Lower lobe of right lung (tissue), 2 donors: ENCODE measurements at places on chromosomes 1 and 21. TPM values are rescaled to one million over a fixed set of nuclear protein-coding genes. Genes with fewer than 3 reads are reported as not detected.

The FCRL6 gene
- 2.3 TPM for total RNA-seq

The RSPO1 gene
- 4.3 TPM for total RNA-seq

The PLEKHG5 gene
- total RNA-seq = 9.5 TPM

The ELAVL4 gene
- total RNA-seq = not detected

The LCE6A gene
- total RNA-seq = not detected

The SPRR2A gene
- total RNA-seq = not detected

The FPGT gene
- total RNA-seq = 23.0 TPM

The WLS gene
- 85.2 TPM for total RNA-seq

DNA sequence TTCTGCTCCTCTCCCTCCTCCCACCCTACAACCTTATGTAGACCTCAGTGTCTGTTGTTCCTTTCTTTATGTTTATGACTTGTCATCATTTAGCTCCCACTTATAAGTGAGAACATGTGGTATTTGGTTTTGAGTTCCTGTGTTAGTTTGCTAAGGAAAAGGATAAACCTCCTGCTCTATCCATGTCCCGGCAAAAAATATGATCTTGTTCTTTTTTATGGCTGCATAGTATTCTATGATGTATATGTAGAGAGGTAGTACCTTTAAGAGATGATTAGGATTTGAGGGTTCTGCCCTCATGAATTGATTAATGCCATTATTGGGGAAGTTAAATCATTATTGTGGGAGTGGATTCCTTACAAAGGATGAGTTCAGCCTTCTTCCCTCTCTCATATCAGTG, 41.8 kb downstream of the LRIF1 start:
- no peaks in the 10 kb centered on the region for H3K36me3 ChIP-seq
- DNase-seq = no peak

- H3K36me3 ChIP-seq = no peaks in the 10 kb centered on the region
- no peaks in the 10 kb centered on the region for H3K4me1 ChIP-seq
- H3K4me3 ChIP-seq = no peak overlapping the region
- no peak for DNase-seq
Observed at GRCh38 chr1:160416369-160416768, 16.0 kb downstream of the VANGL2 start.

GRCh38 chr1:83547901-83548300, 451.0 kb downstream of the TTLL7 start:
- H3K36me3 ChIP-seq = no peaks in the 10 kb centered on the region
- H3K27me3 ChIP-seq = no peaks in the 10 kb centered on the region
- no peak for DNase-seq
- H3K27ac ChIP-seq = no peak overlapping the region
- H3K4me1 ChIP-seq = no peaks in the 10 kb centered on the region
- no peak overlapping the region for H3K4me3 ChIP-seq

DNA sequence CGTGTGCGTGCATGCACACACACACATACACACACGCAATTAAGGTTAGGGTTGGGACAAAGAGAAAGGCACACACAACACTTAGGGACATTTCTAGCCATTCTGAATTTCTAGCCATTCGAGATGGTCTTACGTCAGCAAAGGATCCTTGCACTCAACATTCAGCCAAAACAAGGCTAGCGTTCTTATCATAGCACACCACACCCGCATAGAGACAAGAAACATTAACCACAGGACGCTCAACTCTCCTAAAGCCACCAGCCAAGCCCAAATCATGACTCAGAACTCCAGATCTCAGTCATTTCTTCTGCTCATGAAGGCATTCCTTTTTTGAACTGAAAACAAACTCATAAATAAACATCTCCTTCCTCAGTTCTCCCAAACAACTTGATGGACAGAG, 106.8 kb downstream of the LMO4 start:
- H3K4me3 ChIP-seq = no peak overlapping the region
- H3K27ac ChIP-seq = no peak overlapping the region
- H3K4me1 ChIP-seq = no peaks in the 10 kb centered on the region
- H3K36me3 ChIP-seq = no peaks in the 10 kb centered on the region

GRCh38 chr1:187481581-187482148, 652.9 kb downstream of the PLA2G4A start:
- no peak overlapping the region for H3K27ac ChIP-seq
- H3K4me3 ChIP-seq = no peak overlapping the region
- no peaks in the 10 kb centered on the region for H3K27me3 ChIP-seq
- H3K36me3 ChIP-seq = no peaks in the 10 kb centered on the region
- DNase-seq = no peak

DNA sequence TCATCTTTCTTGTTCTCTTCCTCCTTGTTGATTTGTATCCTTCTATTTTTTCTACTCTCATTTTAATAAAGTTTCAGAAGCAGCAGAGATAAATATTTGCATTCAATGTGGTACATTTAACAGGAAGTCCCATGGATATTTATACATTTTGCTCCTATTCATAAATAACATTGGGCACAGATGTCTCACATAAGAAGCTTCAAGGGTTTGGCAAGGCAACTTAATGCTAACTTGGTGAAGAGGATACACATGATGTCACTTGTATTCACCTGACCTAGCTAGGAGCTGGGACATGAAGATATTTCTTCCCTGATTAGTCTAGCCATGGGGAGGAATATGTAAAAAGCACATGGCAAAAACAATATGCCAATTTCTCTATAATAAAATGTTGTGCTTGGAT, 65.1 kb upstream of the DUSP10 start:
- no peak overlapping the region for H3K27ac ChIP-seq
- DNase-seq = no peak
- H3K36me3 ChIP-seq = no peaks in the 10 kb centered on the region
- no peak overlapping the region for H3K4me3 ChIP-seq

DNA sequence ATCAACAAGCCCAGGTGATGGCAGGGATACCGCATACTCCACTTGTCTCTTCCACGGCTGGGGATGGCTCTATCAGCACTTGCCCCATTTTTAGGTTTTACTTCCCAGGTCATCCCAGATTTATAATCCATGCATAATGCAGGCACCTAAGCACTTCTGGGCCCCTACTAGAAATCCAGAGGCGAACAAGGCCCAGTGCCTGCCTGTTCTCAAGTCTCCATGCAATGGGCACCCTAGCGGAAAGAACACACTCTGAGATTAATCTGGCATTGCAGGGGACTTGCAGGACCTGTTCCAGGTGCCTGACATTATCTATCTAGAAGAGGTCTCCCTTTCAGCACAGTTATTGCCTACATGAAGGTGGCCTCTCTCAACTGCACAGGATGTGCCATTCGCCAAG, 39.8 kb downstream of the HIVEP3 start:
- H3K4me3 ChIP-seq = no peak overlapping the region
- no peaks in the 10 kb centered on the region for H3K36me3 ChIP-seq
- H3K4me1 ChIP-seq = peaks cover 29% of the 10 kb centered on the region
- H3K27me3 ChIP-seq = no peaks in the 10 kb centered on the region
- DNase-seq = no peak

GRCh38 chr1:43522776-43523480, 7.8 kb upstream of the PTPRF start:
- H3K27ac ChIP-seq = no peak overlapping the region
- peaks cover 6% of the 10 kb centered on the region for H3K27me3 ChIP-seq

DNA sequence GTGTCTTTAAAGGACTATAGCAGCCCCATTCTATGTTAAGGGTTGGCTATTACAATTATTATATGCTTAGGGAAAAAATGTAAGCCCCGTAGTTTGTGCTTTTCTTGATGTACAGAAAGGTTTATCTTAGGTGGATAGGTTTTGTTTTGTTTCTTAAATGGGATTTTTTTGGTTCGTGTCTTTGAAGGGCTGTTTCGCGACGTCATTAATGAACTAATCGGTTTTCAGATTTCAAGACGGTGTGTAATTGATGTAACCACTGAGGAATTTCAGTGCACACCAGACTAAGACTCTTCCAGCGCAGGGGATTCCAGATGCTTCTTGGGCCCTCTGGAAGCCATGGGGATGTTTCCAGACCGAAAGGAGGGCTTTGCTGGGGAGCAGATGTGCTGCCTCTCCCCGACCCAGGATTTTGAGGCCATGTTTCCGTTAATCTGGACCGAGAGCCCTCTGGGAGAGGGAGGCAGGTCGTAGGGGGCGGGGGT, 4.8 kb upstream of the SIM2 start:
- no peaks in the 10 kb centered on the region for H3K36me3 ChIP-seq
- H3K4me3 ChIP-seq = no peak overlapping the region
- H3K27me3 ChIP-seq = peaks cover 100% of the 10 kb centered on the region
- peaks cover 38% of the 10 kb centered on the region for H3K4me1 ChIP-seq

GRCh38 chr21:35593000-35593502, 467.3 kb downstream of the SETD4 start:
- no peak overlapping the region for H3K27ac ChIP-seq
- H3K27me3 ChIP-seq = no peaks in the 10 kb centered on the region
- no peaks in the 10 kb centered on the region for H3K4me1 ChIP-seq
- H3K36me3 ChIP-seq = no peaks in the 10 kb centered on the region

DNA sequence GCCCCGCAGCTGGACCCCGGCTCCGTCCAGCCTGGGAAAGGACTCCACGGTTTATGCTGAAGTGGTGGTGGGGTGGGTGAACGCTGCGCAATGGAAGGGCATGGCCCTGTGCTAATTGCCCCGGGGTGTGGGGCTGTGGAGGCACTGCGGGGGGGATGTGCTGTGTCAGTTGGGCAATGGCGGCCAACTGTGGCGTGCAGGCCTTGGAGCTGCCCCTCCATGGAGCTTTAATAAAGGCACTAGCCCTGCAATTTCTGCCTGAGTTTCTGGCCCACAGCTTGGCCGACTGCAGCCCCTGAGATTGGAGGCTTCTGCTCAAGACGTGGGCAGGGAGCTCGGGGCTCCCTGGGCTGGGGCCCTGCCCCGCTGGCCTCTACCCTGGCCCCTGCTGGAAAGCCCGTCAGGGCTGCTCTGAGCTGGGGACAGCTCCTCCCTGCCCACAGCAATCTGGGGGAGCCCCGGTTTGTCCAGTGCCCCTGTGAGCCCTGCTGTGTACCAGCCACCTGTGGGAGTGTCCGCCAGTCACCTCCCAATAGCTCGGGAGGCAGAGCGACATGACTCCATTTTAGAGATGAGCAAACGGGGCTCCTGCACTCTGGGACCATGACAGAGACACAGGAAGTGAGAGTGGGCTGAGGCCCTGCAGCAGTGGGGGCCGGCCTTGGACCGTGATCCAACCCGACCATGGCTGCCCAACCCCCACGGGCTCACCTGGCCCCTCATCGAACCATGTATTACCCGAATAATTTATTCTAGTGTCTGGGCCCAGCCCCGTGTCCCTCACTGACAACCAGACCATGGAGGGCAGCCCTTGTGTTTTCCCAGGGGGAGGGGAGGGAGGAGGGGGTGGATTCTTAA, 8.7 kb upstream of the TNFRSF14 start:
- H3K4me3 ChIP-seq = peak overlapping the region; percentile 85
- no peaks in the 10 kb centered on the region for H3K36me3 ChIP-seq
- peaks cover 61% of the 10 kb centered on the region for H3K4me1 ChIP-seq
- peak overlapping the region; percentile 97 for H3K27ac ChIP-seq

DNA sequence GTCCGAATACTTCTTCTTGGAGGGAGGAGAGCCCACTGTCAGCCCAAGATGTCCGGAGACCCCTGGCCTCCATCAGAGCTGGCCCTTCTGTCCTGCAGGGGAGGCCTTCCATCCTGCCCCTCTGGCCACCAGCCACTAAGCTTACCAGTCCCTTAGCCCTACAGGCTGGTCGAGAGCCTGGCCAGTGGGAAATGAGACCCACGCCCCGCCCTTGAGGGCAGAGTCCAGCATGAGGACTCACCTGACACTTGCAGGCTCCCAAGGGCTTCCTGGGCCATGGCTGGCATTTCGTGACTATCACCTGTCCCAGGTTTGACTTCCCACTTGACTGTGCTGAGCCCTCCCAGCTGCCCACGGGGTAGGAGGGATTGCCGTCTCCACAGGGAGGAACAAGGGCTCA, 361.8 kb upstream of the VAMP3 start:
- no peak overlapping the region for H3K27ac ChIP-seq
- no peaks in the 10 kb centered on the region for H3K27me3 ChIP-seq
- H3K4me3 ChIP-seq = no peak overlapping the region
- H3K36me3 ChIP-seq = no peaks in the 10 kb centered on the region
- no peaks in the 10 kb centered on the region for H3K4me1 ChIP-seq

GRCh38 chr1:230827081-230827681, 41.1 kb downstream of the C1orf198 start:
- H3K36me3 ChIP-seq = no peaks in the 10 kb centered on the region
- H3K4me3 ChIP-seq = no peak overlapping the region
- DNase-seq = no peak
- H3K4me1 ChIP-seq = peaks cover 22% of the 10 kb centered on the region
- no peak overlapping the region for H3K27ac ChIP-seq

- H3K4me3 ChIP-seq = no peak overlapping the region
- H3K4me1 ChIP-seq = no peaks in the 10 kb centered on the region
- H3K36me3 ChIP-seq = no peaks in the 10 kb centered on the region
- H3K27ac ChIP-seq = no peak overlapping the region
Observed at GRCh38 chr1:18266391-18266790, 158.8 kb downstream of the IGSF21 start.
